Cardiac septum (tissue), 1 donor: ENCODE measurements at places on chromosomes 4 and X.
A peak's percentile ranks its signal among the peaks of the same experiment; 100 is the strongest.

- DNase-seq, result no peak
Measured at GRCh38 chr4:76995776-76996175, 46.2 kb downstream of the SEPTIN11 start.

- no peak for DNase-seq
Measured at GRCh38 chr4:142405695-142406498, 440.2 kb downstream of the INPP4B start.

DNA sequence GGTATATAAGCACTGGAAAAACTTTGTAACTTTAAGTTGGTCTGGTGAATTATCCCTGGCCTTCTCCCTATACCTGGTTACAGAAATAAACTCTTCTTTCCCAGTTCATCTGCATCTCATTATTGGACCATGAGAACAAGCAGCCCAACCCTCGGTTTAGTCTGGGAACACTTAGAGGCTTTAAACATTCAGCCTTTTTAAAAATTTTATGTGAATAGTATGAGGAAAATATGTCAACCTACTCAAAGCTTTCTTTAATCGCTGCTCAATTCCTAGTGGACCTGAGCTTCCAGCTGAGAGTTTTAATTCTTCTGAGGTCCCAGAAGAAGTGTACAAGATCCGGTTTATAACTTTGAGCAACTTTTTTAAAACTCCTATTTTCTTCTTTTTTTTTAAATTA lies 358.6 kb upstream of the NOCT start:
- no peak for DNase-seq

- DNase-seq, result no peak
Measured at GRCh38 chrX:88135735-88136134, 611.3 kb upstream of the CPXCR1 start.

DNA sequence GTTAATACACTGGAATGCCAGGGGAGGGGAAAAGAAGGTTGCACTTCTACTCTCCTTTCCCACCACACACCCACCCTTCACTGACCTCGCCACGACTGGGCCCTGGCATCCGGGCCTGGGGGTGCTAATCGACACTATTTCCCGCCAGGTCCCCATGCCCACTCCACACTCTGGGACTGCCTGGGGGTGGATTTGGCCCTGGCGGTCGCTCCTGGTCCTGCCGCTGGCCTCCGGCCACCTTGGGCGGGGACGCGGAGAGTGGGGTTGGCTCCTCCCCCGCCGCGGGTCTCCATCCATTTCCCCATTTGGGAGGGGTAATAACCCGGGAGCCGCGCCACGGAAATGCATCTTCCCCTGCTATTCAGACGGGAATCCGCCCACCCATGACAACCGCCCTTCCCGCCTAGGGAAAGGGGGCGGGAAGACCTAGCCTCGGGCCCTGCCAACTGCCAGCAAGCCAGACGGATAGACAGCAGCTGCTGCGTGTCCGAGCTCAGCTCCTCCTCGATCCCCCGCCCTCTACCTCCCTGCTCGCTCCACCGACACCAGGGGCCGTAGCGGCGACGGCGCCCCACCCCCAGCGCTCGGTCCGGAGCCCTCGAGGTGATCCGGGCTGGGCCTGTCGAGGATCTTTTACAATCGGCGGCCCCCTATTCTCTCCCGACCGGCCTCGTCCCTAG lies 78.1 kb downstream of the RLIM start:
- peak; percentile 92 for DNase-seq

DNA sequence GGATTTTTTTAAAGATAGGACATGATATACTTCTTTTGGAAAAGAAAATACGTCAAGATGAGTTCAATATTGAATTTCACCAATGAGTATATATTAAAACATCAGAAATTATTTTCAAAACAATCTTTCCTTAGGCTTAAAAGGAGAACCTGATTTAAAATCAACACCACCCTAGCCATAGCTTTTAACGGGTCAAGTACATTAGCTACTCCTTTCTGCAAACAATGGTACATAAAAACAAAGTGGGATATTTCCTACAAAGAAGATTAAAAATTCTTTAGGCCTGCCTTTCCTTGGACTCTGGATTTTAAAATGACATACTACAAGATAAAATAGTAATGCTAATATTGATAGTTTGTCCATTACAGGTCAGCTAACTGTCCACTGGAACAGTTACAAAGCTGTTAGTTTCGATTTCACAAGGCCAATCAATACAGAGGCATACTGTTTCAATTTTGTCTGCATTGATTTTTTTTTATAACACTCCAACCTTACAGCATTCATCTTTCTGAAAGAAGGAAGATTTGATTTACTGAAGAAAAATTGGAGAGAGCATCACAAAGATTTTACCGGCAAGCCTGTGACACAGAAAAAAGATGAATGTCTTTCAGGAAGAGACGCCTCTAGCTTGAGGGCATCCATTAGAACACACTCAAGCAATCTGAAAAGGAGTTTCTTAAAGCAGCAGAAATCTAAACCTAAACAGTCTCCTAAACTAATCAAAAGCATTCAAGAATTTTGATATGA lies 97.2 kb downstream of the MAB21L2 start:
- DNase-seq, result no peak

GRCh38 chrX:23012636-23013035 lies 12.9 kb downstream of the DDX53 start:
- no peak for DNase-seq

- no peak for DNase-seq
Measured at GRCh38 chr4:169184236-169184635, 86.5 kb downstream of the SH3RF1 start.

- no peak for DNase-seq
Measured at GRCh38 chr4:159390648-159391047, 287.8 kb downstream of the RAPGEF2 start.

GRCh38 chr4:69750346-69750745 lies 10.1 kb downstream of the SULT1B1 start:
- DNase-seq, result no peak

GRCh38 chr4:106717091-106717490 lies 319.0 kb downstream of the DKK2 start:
- DNase-seq, result no peak

DNA sequence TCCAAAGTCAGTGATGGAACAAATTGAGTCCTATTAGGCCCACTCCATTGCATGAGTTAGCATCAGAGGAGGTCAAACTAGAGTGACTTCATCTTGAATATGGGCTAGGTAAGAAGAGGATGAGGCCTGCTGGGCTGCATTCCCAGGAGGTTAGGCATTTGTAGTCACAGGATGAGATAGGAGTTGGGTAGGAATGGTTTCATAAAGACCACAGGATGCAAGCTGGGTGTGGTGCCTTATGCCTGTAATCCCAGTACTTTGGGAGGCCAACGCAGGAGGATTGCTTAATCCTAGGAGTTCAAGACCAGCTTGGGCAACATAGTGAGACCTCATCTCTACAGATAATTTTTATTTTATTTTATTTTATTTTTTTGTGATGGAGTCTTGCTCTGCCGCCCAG lies 26.8 kb downstream of the PDGFRA start:
- no peak for DNase-seq

DNA sequence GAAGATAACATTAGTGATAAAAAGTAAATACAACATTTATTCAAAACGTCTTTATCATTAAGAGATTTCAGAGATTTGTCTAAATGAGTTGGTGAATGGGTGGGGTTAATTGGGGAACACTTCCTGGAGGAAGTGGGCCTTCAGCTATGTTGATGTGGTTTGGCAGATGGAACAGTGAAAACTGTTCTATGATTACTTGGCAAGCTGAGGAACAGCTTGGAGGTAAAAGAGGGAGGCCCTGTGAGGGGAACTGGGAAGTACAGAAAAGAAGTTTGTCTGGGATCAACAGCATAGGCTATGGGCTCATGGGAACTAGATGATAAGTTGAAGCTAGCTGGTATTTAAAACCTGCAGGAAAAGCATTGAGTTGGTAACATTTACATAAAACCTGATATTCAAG lies 26.0 kb downstream of the OCRL start:
- DNase-seq, result no peak

GRCh38 chr4:20251796-20252655 lies at the start of gene SLIT2:
Gene SLIT2, plus strand, starts transcription at chr4:20251905. Its CDS starts 1,911 bp downstream, at chr4:20253816.
- peak; percentile 86 for DNase-seq

GRCh38 chrX:52563105-52563504 lies 46.2 kb upstream of the XAGE1B start:
- no peak for DNase-seq

DNA sequence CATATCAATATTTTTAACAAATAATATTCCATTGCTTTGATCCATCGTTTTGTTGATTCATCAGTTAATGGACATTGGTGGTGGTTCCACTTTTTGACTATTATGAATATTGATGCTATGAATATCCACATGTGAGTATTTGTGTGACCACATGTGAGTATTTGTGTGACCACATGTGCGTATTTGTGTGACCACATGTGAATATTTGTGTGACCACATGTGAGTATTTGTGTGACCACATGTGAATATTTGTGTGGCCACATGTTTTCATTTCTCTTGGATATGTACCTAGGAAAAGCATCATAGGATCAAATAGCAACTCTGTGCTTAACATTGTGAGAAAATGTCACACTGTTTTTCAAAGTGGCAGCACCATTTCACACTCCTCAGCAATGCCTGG lies 433.6 kb upstream of the FRG1 start:
- no peak for DNase-seq

DNA sequence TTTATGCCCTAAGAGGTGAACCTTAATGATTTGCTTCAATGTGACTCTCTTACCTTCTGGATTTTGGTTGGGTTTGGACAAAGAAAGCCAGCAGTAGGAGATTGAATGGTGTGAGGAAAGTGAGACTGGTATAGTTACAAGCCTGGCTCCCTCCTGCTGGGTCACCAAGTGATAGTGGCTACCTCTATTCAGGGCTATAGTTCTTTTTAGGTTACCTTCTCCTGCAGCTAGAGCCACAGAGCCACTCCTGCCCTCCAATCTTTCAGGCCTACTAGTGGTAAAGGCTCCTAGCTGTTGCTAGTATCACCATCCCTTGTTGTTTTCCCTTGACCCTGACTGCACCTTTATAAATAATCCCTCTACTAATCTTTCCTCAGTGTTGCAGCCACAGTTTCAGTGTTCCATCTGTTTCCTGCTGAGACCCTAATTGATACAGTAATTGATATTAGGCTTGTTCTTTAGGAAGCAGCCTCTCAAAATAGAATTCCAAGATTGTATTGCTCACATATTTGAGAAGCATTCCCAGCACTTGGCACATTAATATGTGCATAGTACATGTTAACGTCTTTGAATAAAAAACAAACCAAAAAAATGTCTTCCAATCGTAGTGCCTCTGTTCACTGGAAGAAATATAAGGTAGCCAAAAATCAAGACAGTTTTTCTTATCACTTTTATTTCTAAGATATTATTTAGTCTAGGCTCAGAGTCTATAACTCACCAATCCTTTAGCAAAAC lies 82.3 kb downstream of the SRPX start:
- DNase-seq, result no peak

DNA sequence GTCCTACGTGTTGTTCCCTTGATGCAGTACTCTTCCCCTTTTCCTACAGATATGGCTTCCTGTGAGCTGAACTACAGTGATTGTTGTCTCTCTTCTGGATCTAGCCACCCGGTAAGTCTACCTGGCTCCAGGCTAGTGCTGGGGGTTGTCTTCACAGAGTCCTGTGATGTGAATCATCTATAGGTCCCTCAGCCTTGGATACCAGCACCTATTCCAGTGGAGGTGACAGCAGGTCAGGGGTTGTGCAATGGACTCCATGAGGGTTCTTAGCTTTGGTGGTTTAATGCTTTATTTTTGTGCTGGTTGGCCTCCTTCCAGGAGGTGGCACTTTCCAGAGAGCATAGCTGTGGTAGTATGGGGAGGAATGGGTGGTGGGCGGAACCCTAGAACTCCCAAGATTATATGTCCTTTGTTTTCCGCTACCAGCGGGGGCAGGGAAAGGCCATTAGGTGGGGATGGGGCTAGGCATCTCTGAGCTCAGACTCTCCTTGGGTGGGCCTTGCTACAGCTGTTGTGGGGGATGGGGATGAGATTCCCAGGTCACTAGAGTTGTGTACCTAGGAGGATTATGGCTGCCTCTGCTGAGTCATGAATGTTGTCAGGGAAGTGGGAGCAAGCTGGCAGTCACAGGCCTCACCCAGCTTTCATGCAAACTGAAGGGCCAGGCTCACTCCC lies 121.4 kb upstream of the ANKRD50 start:
- no peak for DNase-seq
